Activated T-helper 17 cell treated with anti-CD3 and anti-CD28 coated beads, Interleukin-2, amount 50 U/mL, for 72 hours (primary cell): ENCODE measurements at places on chromosomes 1 and 21. TPM values are rescaled to one million over a fixed set of nuclear protein-coding genes. Genes with fewer than 3 reads are reported as not detected.

GRCh38 chr1:156746728-156747631 is 4.5 kb downstream of the HDGF start:
- no peak for ATAC-seq

GRCh38 chr1:167305059-167305705 is 84.5 kb downstream of the POU2F1 start:
- ATAC-seq: no peak

DNA sequence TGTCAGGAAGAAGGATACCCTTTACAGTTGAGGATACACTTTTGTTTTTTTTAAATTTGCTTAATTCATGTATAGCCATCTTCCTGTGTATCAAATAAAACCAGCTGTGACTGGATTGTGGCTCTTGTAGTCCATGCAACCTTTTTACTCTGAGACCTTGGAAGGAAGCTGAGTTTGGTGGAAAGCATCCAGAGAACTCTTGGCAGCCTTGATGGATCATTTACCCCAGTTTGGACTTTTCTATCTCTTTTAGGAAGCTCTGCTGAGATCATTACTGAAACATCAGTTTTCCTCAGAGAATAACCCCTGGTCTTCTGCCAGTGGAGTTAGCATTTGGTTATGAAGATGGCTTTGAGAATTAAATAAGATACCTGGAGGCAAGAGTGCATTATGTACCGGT is 21.2 kb upstream of the APOBEC4 start:
- no peak for ATAC-seq

Gene FCRL6
- total RNA-seq: not detected

GRCh38 chr1:17525996-17526686 is 13.4 kb upstream of the ARHGEF10L start:
- ATAC-seq: no peak

Gene KRTAP21-2
- not detected for total RNA-seq

Gene UBE2U
- not detected for total RNA-seq

Gene KRTAP11-1
- not detected for total RNA-seq

DNA sequence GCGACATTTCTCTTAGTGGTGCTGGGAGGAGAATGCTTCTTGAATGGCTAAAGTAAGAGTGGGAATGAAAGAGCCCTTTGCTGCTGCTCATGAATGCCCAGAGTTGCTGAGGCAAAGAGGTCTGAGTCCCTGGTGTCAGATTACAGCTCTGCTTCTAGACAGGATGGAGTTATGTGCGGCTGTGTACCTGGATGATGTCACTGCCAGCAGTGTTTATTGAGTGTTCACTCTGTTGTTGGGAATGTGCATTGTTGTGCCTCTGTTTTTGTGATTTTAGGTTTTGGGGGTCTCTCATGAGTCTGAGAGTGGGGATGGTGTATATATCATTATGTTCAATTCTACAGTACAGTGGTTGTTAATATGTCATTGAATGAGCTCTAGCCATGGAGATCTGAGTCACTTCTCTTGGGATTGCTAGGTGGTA is 2.7 kb downstream of the CDC14A start:
- no peak for ATAC-seq

DNA sequence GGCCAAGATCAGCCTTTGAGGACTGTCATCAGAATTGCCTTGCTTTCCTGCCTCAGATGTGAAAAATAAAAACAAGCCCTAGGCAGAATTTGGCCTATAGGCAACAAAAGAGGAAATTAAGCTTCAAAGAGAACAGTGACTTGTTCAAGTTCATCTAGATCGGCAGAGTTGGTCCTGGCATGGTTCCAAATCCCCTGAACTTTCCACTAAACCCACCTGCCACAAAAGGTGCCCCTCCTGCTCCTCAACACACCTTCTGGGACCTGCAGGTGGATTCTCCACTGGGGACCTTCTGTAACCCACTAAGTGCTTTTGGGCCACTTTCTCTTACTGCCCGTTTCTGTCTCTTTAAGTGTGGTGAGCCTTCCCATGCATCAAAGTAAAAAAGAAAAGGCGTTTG is 42.5 kb upstream of the LRRN2 start:
- ATAC-seq: no peak
